Stimulated activated CD4-positive, alpha-beta T cell treated with anti-CD3 and anti-CD28 coated beads, TNF-alpha, amount 100 ng/mL, for 4 hours (primary cell): ENCODE measurements at places on chromosomes 13 and 19.

GRCh38 chr13:111368091-111368490 is 47.6 kb downstream of the TEX29 start:
- DNase-seq: no peak

GRCh38 chr19:13027557-13027956 is 32.3 kb downstream of the NFIX start:
- no peak for DNase-seq

- no peak for DNase-seq
These were observed at the start of gene CNMD for GRCh38 chr13:52739468-52740071. TSS of gene CNMD (minus strand) at chr13:52739820. CDS start at chr13:52739701, 119 bp downstream.

DNA sequence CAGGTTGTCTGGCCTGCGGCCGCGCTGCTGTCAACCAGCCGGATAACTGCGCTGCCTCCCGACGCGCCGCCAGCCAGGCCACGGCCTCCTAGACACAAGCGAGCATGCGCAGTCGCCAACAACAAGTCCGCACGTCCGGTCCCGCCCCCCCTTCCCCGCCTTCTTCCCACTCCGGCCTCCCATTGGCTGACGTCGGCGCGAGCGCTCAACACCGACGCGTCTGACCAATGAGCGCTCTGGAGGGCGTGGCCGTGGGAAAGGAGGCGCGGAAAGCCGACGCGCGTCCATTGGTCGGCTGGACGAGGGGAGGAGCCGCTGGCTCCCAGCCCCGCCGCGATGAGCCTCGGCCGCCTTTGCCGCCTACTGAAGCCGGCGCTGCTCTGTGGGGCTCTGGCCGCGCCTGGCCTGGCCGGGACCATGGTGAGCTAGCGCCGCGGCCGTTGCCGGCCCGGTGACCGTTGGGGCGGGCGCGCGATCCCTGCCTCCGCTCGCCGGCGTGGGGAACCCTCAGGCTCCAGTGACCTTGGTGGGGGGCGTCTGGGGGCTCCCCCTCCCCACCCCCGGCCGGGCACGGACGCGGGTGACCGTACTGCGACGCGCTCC is at the start of gene GPX4:
Gene GPX4 (plus strand): TSS at position 287 of the 603 bp plus-strand sequence. CDS start 50 bp downstream, at position 337.
- peak; percentile 97 for DNase-seq

DNA sequence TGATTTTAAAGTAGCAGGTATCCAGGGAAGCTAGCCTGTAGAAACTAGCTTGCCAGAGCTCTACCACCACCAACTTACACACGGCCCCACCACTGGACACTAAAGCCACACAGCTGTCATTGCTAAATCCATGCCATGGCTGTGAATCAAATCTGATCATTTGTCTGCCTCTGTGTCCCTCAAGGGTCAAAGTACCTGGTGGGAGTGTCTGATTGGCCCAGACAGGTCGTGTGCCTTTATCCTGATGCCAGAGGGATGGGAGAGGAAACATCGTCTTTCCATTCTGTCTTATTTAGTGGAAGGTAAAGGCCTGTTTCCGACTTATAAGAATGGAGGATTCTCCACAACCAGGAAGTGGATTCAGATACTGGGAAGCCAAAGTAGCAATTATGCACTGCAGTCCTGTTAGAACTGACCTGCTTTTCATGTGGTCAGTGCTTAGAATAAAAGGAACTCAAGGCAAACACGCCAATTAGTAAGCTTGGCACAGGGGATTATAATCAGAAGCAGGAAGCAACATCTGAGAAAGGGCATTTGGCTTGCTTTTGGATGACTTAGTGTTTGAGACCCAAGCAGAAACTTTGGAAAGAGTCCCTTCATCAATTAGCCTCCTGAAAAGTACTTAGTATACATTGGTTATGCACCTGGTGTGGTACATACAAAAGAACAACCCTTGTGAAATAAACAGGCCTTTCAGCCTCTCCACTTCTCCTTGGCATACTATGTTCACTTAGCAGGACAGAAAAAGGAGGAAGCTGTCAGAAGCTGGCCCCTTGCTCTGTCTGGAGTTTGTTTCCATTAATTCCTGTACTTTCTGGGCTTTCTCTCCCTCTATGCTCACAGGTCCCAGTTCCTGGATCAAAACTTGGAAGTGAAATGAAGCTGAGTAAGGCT is 192.4 kb downstream of the NUFIP1 start:
- DNase-seq: no peak

DNA sequence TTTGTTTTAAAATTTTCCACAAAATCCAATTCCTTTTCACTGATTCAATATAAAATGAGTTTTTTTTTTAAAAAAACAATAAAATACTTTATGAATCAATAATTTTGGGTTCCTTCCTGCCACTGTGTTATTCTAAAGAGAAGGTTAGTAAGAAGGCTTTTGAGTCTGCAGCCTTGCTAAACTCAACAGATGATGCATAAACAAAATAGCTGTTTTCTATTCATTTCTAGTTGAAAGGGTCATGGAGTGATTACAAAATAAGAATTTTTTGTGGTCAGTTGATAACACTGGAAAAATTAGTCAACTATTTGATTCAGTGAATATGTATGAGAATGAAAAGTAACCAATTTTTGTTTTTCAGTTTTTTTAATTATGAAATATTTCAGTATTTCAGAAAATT is 169.9 kb downstream of the VWA8 start:
- DNase-seq: no peak

DNA sequence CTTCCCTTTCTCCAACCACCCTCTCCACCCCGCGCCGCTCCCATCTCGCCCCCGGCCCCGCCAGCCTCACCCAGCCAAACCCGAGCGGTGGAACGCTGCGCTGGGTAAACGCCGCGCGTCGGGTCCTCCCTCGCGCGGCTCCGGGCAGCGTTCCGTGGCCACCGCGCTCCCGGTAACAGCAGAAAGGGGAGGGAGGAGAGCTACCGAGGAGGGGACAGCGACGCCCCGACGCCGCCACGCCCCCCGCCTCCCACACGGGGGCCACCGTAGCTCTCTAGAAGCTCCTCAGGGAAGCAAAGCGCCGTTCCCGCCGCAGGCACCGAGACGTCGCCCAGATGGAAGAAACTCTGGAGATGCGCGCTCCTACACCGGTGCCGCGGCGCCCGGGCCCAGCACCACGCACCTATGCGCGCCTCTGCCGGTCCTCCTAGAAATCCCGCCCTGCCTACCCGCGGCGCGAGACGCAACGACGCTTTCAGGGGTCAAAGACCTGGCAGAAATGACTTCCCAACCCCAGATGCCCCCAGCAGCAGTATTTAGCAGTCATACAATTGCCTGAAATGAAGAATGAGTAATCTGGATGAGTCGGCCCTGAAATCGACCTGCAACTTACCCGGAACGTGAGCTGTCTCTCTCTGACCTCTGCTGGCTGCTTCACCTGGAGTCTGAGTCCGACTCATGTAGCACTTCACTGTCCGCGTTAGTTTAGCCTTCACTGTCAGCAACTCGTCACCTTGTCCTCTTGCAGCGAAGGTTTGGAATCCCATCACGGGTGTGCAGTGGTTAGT is at the start of gene RUBCNL:
Gene RUBCNL (minus strand): TSS at position 189 of the 788 bp plus-strand sequence. CDS start 14,777 bp downstream, outside the sequence.
- no peak for DNase-seq

DNA sequence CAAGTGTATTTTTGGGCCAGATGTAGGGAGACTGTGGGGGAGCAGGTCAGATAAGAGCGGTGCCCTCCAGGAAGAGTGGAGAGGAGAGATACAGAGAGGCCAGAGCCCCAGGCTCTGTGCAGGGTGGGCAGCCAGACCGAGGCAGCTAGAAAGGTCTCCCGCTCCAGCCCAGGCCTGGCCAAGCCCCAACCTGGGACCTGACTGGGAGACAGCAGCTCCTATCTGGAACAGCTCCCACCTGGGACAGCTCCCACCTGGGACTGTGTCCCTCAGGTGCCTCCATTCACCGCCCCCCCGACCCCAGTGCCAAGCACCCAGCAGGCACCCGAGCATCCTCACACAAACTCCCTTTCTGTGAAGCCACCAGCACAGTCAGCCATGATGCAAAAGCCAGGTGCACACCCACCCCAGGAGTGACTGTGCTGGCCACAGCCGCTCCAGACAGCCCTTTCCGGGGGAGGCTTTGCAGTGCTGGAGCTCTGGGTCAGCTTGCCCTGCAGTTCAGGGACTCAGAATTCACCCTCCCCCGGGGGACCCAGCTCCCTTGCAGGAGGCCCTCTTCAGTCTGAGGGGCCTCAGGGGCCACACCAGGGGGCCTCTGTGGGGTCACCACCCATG is 2.1 kb upstream of the GRTP1 start:
- DNase-seq: no peak

GRCh38 chr19:56476651-56477428 is at the start of gene ZNF667:
TSS of gene ZNF667 (minus strand) at chr19:56477345. CDS start at chr19:56462370, 14,975 bp downstream.
- DNase-seq: peak; percentile 2

DNA sequence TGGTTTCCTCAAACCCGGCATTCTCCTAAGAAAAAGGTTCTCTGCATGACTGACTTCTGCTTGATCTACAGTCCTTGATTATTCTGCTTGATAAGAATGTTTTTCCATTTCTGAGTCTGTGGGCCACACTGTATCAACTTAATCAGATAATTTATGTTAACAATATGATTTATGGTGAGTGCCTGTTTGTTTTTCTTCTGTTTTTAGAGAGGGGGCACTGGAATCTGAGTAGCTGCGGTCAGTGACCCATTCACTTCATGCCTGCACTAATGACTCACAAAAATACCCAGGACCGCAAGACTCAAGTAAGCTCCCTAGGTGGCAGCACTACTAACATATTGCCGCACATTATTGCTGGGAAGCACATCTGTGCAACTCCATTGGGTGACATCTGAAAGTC is 542.3 kb upstream of the ATXN8OS start:
- no peak for DNase-seq

DNA sequence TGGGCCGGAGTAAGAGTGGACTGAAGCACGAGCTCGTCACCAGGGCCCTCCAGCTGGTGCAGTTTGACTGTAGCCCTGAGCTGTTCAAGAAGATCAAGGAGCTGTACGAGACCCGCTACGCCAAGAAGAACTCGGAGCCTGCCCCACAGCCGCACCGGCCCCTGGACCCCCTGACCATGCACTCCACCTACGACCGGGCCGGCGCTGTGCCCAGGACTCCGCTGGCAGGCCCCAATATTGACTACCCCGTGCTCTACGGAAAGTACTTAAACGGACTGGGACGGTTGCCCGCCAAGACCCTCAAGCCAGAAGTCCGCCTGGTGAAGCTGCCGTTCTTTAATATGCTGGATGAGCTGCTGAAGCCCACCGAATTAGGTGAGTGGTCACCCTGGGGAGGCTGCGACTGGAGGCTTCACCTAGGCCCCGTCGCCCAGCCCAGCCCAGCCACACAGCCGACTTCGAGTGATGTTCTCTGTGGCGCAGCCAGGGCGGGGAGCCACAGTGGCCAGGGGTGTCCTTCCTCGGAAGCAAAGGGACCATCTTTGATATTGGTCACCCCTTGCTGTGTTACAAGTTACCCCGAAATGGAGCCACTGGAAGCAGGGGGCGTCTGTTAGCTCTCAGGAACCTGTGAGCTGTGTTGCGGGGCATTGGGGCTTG is 5.6 kb downstream of the PIAS4 start:
- DNase-seq: no peak

DNA sequence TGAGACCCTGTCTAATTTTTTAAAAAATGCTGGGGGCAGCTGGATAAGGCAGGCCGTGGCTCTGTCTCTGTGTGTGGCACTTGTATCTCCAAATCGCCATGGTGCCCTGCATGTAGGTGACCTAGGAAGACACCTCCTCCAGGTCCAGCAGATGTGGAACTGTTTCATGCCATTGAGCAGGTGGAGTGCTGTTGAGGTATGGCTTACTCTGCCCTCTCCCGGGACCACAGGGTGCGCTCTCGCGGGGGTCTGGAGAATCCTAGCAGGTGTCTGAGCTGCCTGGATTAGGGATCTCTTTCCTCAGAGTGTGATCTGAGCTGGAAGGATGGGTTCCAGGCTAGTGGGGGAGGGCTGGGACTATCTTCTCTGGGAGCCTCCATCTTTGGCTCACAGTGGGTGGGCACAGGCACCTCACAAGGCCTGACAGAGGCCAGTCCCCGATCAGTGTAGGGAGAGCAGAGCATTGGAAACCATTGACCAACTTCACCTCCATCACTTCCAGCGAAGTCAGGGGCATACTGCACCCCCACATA is 67.7 kb upstream of the TM9SF2 start:
- no peak for DNase-seq

GRCh38 chr13:19088416-19088815 is 93.2 kb downstream of the TUBA3C start:
- DNase-seq: no peak

- DNase-seq: no peak
These were observed 14.9 kb downstream of the RFC3 start for GRCh38 chr13:33832872-33833271.

DNA sequence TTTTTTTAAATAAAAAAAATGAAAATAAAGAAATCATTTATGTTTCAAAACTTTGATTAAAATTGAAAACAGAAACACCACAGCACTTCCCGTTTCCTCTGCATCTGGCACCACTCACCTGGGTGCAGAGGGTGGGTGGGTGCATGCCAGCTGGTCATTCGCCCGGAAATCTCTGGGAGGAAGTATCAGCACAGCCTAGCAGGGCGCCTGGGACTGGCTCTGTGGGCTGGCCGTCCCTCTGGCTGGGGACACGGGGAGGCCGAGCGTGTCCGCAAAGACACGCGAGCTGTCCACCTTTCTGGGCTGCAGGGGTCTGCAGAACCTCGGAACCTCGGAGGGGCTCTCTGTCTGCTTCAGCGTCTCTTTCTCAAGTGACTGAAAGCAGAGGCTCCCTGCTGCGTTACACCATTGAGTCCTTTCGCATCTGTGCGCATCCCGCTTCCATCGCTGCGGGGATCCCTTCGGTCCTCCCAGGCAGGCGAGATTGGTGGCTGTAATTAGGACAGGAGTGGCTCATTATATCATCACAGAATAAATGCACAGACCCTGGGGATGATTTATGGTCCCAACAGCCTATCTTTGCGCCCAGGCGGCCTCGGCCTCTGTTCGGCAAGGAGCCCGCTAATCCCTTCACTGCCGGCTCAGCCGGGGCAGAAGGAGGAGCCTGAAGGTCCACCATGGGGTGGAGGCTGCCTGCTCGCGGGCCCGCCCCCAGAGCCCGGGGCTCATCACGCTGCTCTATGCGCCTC is 17.2 kb downstream of the CRTC1 start:
- peak; percentile 42 for DNase-seq

DNA sequence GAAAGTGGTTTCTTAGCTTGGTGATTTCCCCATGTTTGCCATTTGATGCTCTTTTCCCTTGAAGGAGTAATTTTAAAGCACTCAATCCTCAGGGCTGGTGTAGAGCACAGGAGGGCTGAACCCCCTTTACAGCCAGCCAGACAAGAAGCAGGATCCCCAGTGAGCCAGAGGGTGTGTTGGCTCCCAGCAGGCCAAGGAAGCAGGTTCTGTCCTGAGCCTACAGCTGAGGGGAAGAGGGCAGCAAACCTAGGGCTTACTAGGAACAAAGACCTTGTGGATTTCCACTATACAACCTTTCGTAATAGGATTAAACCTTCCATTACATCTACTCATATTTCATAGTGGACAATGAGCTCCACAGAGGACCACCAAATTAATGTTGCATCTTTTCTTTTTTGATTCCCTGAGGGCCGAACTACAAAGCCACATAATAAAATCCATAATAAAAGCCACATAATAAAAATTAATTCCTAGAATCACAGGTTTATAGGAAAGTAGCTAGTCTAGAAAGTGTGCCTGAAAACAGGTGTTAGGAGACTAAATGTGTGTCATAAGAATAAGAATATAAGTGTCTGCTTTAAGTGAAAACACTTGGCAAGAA is 300.2 kb downstream of the DCLK1 start:
- no peak for DNase-seq
